ENCODE measurements at places on chromosomes 6 and 20.
A peak's percentile ranks its signal among the peaks of the same experiment; 100 is the strongest.

GRCh38 chr6:9161731-9162130 lies 726.4 kb upstream of the SLC35B3 start:
- no peak for DNase-seq

DNA sequence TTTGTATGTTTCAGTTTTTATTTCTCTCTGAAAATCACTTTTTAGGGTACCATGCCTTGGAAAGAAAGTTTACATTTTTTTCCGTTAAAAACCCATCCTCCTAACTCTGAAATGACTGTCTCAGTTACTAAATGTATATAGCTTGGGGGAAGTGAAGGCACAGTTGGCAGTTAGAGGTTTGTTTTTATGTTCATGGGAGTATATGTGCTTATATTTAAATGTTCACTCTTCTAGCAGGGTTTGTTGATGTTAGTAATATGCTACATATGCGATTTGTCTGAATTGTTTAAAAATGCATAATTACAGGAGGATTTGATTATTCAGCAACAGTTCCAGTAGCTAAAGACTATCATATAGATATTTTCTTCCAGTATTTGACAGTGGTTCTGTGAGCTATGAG lies 31.1 kb downstream of the CDKAL1 start:
- no peak for DNase-seq

DNA sequence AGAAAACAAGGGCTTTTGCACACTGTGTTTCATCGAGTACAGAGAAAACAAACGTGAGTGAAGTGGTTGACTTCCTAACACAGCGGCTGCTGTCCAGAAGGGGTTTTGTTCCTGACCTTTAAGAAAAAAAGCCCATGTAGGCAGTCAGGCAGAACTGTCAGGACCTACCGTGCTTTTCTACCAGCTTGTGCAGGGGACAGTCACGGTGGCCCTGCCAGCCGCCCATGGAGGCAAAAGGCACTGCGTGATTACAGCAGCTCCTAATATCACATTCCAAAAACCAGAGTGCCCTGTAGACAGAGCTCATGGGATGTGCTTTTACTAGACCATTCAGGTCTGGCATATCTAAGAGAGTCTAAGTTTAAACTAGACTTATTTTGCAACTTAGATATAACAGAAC lies 12.2 kb downstream of the TNFAIP3 start:
- DNase-seq: no peak

- DNase-seq: no peak
These were observed 1293.7 kb downstream of the EPHA7 start for GRCh38 chr6:92125681-92126080.

DNA sequence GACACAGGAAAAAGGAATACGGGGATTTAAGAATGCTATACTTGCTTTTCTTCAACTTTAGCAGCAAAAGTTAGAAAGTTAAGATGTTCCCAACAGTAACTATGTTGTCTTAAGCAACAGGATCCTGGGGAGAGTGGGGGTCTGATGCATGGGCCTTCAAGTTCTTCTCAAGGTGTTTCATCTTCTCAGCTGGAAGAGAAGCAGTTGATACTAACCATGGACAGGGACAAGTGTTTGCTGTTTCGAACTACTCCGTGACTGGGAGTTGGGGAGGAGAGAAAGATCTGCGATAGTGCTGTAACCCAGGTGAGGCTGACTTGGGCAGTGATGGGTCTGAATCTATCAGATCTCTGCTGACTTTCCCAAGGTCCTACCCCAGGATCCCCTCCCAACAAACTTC lies 1.0 kb downstream of the OOEP start:
- no peak for DNase-seq

DNA sequence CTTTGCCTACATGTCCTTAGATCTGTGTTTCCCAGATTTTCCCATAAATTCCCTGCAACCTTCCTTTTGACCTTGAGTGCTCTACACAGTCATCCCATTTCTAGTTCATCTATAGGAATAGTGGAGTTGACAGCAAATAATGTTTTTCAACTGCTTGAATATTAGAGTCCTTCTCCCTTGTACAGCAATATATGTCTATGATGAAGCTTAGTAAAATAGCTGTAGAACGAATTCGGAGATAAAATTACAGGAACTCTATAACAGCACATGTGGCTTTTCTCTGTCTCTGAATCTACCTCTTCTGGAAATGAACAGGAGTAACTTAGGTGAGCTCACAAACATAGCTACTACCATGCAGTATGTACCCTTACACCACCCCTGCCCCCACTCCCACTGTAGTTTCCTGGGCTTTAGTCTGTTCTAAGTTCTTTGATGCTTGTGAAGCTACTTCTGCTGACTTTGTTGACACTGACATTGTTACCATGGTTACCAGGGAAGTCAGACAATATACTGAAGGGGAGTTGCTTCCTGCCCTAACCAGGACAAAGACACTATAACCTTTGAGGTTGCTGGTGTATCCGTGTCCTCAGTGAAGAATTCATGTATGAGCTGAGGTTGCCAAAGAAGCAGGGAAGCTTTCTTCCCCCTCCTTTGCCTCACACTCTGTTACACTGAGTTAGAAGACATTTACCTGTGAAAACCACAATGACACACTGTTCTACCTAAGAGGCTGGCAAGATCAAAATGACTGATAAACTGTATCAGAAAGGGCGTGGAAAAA lies 35.8 kb upstream of the SHLD1 start:
- DNase-seq: peak; percentile 85

- DNase-seq: no peak
These were observed 52.3 kb upstream of the SAYSD1 start for GRCh38 chr6:39167321-39167720.

DNA sequence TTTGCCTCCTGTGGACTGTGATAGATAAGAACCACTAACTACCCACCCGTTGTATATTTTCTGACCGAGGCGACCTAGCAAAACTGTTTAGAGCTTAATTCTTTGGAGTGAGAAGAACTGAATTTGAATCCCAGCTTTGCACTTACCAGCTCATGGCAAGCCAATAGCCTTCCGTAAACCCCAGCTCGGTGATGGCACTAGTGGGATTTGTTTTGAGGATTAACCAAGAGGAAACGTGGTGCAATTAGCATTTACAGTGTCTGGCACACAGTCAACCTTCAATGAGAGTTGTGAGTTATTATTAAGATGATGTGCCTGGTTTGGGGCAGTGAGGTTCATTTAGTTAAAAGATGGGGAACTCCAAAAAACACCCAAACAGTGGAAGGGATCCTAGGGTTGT lies 12.3 kb upstream of the DSP start:
- DNase-seq: no peak

GRCh38 chr6:143419526-143419925 lies 31.0 kb downstream of the ADAT2 start:
- DNase-seq: no peak

DNA sequence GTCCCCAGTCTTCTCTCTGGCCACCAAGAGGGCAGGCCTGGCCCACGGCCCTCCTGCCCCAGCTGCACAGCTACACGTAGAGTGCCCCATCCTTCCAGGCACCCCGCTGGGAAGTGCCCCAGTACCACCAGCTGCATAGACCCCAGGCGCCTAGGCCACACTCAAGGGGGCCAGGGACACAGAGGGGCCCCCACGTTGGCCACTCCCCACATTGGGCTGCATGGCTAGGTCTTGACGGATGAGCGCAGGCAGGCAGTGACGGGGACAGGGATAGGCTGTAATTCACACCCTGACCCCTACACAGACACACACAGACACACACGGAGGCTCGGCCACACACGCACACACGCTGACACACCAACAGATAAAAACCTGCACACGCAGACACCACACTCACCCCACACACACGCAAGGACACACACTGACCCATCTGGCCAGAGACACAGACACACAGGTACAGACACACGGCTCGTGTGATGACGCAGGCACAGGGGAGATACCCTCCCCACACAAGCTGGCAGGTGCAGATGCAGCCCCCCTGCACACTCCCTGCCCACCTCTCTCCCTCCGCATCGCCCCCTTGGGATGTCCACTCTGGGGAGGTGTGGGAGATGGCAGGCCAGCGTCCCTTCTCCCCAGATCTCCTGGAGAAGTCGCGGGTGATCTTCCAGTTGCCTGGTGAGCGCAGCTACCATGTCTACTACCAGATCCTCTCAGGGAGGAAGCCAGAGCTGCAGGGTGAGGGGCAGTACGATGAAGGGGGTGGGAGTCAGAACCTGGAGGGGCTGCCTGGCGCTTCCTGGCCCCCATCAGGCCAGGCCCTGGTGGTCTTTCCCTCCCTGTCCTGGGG lies 30.0 kb downstream of the MYH7B start:
- DNase-seq: no peak

- no peak for DNase-seq
These were observed 111.4 kb upstream of the EXOC2 start for GRCh38 chr6:804317-804716.

- DNase-seq: peak; percentile 91
These were observed 3.6 kb upstream of the GPSM3 start for GRCh38 chr6:32195902-32196681.

GRCh38 chr6:154113392-154113791 lies 74.4 kb downstream of the OPRM1 start:
- no peak for DNase-seq

DNA sequence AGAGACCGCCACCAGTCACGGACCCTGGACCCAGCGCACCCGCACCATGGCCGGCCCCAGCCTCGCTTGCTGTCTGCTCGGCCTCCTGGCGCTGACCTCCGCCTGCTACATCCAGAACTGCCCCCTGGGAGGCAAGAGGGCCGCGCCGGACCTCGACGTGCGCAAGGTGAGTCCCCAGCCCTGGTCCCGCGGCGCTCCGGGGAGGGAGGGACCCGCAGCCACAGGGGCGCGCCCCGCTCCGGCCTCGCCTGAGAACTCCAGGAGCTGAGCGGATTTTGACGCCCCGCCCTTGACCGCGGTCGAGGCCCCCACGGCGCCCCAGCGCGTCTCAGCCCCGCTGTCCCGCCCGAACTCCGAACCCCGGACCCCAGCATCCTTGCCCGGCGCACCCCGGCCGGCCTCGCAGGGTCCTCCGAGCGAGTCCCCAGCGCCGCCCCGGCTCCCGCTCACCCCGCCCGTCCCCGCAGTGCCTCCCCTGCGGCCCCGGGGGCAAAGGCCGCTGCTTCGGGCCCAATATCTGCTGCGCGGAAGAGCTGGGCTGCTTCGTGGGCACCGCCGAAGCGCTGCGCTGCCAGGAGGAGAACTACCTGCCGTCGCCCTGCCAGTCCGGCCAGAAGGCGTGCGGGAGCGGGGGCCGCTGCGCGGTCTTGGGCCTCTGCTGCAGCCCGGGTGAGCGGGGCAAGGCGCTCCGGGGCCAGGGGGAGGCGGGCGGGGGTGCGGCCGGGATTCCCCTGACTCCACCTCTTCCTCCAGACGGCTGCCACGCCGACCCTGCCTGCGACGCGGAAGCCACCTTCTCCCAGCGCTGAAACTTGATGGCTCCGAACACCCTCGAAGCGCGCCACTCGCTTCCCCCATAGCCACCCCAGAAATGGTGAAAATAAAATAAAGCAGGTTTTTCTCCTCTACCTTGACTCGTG lies at the start of gene OXT:
TSS of gene OXT (plus strand) at position 11 of the 920 bp plus-strand sequence. CDS start at position 47, 36 bp downstream.
- DNase-seq: no peak
